ENCODE measurements at places on chromosomes 1 and 21.

GRCh38 chr1:169133801-169134502 is 27.5 kb downstream of the ATP1B1 start:
- DNase-seq: no peak

DNA sequence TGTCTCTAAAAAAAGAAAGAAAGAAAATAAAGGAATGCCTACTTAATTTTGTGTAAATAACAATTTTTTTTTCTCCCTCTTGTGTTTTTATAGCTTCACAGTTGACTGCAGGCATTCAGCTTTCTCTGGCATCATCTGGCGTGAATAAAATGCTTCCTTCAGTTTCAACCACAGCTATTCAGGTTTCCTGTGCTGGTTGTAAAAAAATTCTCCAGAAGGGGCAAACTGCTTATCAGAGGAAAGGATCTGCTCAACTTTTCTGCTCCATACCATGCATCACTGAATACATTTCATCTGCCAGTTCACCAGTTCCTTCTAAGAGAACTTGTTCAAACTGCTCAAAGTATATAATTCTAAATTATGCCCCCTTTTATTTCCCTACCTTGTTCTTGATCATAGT is 18.0 kb downstream of the ZMYM1 start:
- DNase-seq: no peak

DNA sequence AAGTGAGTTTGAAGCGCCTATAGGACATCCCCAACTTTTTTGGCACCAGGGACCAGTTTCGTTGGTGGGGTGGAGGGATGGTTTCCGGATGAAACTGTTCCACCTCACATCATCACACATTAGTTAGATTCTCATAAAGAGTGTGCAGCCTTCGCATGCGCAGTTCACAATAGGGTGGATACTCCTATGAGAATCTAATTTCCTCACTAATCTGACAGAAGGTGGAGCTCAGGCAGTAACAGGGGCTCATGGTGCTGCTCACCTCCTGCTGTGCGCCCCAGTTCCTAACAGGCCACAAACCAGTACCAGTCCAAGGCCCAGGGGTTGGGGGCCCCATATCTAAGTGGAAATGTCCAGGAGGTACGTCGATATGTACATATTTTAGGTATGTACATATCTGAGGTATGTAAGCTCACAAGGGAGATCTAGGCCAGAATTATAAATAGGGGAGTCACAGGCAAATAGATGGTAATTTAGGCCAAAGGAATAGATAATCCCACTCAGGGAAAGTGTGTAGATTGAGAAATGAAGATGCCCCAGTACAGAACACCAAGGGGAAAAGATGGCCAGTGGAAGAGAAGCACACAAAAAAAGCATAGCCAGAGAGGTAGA is 27.5 kb upstream of the RASAL2 start:
- no peak for DNase-seq

DNA sequence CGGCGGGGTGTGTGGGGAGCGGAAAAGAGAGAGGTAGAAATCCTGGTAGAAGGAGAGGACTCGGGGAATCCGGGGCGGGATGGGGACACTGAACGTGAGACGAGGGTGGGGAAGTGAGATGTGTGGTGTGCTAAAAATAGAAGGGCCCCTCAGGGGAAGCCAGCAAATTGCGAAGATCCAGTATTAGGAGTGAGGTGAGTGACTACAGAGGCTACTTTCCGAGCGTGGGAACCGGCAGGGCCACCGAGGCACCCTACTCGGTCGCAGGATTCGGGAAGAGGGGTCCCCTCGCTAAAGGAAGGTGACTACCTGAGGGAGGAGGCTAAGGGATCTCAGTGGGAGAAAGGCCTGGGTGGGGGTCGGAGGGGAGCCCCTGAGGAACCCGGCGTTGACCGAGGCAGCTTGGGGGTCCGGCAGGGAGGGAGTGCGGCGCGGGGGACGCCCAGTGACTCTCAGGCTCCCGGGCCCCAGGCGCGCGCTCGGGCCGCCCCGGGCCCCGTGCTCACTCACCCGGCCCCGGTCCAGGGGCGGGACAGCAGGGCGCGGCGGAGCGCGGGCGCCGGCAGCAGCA is 318 bp downstream of the ALDH4A1 start:
- peak; percentile 67 for DNase-seq

GRCh38 chr1:226233293-226233692 is 9.8 kb downstream of the MIXL1 start:
- DNase-seq: no peak

- no peak for DNase-seq
Measured at GRCh38 chr21:33390479-33390878, 12.7 kb upstream of the IFNGR2 start.

- DNase-seq: no peak
Measured at GRCh38 chr1:152981146-152981871, 2.6 kb upstream of the SPRR1A start.

All from muscle of back (tissue), 13 donors.